ENCODE measurements at places on chromosomes 6 and 20.

- DNase-seq = no peak
These were observed 95.9 kb downstream of the SMOC2 start for GRCh38 chr6:168536665-168537539.

DNA sequence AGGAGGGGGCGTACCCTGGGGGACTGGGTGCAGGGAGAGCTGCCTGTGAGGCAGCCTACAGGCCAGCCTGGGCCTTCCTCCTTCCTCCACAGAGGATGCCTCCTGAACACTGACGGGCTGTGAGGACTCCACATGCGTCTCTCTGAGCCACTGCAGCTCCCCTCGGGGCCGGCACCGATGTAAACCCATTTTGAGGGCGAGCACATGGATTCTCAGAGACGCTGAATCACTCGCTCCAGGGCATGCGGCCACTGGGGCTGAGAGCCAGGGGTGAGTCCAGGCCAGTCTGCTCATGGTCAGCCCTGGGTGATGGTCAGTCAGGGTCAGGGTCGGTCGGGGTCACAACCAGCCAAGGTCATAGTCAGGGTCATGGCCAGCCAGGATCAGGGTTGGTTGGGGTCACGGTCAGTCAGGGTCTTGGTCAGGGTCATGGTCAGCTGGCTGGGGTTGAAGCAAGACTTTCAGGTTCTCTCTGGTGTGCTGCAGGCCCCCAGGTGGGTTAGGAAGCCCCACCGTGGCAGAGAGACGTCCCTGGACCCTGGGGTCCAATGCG is 14.7 kb upstream of the RBBP8NL start:
- DNase-seq = no peak

- DNase-seq = no peak
These were observed at the start of gene SLC17A3 for GRCh38 chr6:25874118-25874517. SLC17A3 (minus strand) TSS chr6:25874243; CDS start chr6:25868387, 5,856 bp downstream.

DNA sequence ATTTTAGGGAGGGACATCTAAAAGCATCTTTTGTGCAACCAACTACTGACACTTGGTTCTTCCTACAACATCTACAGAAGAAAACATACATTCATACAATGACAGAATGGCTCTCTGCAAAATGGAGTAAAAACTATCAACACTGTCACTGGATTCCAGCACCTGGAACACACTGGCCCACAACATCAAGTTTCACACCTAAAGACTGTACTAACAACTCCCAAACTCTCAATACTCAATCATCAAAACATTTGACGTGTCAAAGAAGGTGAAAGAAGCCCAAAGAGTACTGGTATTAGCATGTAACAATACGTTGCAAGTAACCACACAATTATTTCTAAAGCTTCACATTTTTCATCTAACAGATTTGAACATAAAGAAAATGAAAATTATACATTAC is 2.1 kb downstream of the CPNE1 start:
- DNase-seq = no peak

- no peak for DNase-seq
These were observed 211.7 kb downstream of the LMBRD1 start for GRCh38 chr6:69584913-69585729.
